NCI-H1436 (cell line): ENCODE measurements at places on chromosomes 16 and 17.
A peak's percentile ranks its signal among the peaks of the same experiment; 100 is the strongest.

GRCh38 chr17:680529-680928, 34.1 kb downstream of the VPS53 start:
- DNase-seq = no peak

DNA sequence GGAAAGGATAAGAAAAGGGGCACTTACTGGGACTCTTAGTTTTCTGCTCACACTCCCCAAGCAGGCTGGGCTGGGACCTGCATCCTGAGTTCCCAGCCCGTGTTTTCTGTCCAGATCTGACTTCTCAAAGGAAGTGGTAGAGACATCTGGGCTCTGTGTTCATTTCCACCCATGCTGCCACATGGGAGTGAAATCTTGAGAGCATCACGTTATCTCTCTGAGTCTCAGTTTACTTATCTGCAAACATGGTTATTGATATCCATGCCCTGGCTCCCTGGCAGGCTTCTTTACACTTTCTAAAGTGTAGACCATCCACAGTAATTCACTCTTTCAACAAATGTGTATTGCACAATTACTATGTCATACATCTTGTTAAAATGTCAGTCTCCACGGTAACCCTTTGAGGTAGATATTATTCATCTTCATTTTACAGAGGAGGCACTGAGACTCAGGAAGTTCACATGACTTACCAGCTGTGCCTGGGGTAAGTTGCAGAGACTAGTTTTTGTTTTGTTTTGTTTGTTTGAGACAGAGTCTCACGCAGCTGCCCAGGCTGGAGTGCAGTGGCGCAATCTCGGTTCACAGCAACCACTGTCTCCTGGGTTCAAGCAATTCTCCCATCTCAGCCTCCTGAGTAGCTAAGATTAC, 3.4 kb downstream of the ZNF688 start:
- DNase-seq = peak; percentile 3

DNA sequence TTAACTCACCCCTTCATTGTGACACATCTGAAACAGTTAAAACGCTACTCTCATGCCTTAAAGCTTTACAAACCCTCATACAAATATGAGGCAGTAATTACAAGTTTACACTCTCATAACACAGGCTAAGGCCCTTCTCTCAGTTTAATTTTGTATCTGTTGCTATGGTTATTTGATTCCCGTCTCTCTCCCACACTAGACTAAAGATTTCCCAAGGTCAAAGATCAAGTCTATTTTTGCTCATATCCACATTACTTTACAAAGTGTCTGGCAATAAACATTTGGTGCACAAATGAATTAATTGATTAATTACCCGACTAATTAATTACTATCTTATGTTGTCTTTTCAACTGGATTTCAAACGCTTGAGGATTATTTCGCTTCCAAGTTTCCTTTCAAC, 86.4 kb upstream of the MYOCD start:
- DNase-seq = no peak

- DNase-seq = peak; percentile 43
Measured at GRCh38 chr17:49193513-49194296, 16.7 kb downstream of the GNGT2 start.

DNA sequence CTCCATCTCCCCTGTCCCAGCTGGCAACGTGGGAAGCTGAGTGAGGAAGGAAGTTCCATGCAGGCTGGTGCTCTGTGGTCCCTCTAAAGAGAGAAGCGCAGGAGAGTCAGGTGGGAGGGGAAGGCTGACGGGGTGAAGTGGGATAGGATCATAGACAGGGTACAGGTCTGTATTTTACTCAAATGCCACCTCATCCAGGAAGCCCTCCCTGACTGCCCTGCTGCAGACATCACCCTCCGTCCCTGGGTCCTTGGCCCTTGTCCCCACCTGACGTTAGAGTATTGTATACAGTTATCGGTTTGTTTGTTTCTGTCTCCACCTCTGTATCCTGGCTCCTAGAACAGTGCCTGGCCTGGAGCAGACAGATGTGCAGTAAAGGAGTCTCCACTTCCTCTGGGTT, 11.7 kb downstream of the CANT1 start:
- DNase-seq = no peak

GRCh38 chr16:21244518-21245215, 11.2 kb downstream of the ANKS4B start:
- no peak for DNase-seq
